Stimulated activated CD4-positive, alpha-beta T cell treated with anti-CD3 and anti-CD28 coated beads, Interleukin-1b, Interleukin-23, amount 100 ng/mL, for 1 hour (primary cell): ENCODE measurements at places on chromosomes 16 and 17.

- DNase-seq, result no peak
Measured at GRCh38 chr16:12265108-12265507, 288.6 kb downstream of the SNX29 start.

DNA sequence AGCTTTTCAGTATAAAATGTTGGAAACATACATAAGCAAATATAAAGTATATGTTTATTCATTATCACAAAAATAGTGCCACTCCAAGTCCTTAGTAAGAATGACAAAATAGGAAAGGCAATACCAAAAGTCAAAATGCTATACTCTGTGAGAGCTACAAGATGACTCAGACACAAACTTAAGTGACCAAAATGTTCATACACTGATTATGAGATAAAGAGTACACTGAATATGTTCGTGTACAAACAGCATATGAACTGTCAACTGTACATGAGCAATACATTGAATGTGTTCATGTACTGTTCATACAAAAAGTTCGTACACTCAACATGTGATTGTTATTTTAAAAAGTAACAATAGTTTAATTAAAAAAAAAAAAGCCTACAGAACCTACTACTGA lies 103.3 kb downstream of the CA4 start:
- DNase-seq, result no peak

- DNase-seq, result no peak
Measured at GRCh38 chr17:50171371-50172071, 5.7 kb downstream of the SGCA start.

GRCh38 chr17:65287040-65287439 lies 149.9 kb downstream of the RGS9 start:
- no peak for DNase-seq

GRCh38 chr16:2595393-2596205 lies 57.8 kb downstream of the PDPK1 start:
- no peak for DNase-seq

GRCh38 chr17:46930051-46930450 lies 7.1 kb downstream of the GOSR2 start:
- DNase-seq, result no peak

GRCh38 chr16:48082516-48082915 lies 73.3 kb downstream of the ABCC12 start:
- DNase-seq, result no peak

DNA sequence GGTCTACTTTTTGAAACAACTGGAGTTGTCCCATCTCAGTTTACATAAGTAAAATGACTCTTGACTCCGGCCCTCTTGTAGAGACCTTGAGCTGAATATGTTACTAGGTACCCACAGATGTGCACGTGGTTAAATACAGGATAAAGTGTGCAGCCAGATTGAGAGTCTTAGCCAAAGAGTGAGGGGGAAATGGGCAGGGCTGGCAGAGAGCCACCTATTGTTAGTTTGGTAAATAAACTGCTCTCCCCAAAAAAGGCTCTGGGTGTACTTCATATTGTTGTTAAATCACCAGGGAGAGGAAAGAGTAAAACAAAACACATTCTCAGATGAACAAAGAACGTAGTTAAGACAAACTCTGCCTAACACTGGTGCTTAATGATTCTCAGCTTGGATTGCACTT lies 20.3 kb downstream of the G6PC1 start:
- no peak for DNase-seq

DNA sequence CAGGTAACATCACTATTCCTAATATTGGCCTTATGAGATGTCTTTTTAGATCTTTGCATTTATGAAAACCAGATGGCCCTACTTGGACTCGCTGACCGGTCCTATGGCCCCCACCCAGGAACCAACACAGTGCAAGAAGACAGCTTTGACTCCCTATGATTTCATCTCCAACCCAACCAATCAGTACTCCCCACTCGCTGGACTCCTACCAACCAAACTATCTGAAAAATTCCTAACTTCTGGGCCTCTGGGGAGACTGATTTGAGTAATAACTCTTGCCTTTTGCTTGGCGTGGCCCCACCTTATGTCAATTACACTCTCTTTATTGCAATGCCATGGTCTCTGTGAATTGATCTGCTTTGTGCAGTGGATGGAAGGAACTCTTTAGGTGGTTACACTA lies 828.9 kb downstream of the CDH11 start:
- DNase-seq, result no peak

DNA sequence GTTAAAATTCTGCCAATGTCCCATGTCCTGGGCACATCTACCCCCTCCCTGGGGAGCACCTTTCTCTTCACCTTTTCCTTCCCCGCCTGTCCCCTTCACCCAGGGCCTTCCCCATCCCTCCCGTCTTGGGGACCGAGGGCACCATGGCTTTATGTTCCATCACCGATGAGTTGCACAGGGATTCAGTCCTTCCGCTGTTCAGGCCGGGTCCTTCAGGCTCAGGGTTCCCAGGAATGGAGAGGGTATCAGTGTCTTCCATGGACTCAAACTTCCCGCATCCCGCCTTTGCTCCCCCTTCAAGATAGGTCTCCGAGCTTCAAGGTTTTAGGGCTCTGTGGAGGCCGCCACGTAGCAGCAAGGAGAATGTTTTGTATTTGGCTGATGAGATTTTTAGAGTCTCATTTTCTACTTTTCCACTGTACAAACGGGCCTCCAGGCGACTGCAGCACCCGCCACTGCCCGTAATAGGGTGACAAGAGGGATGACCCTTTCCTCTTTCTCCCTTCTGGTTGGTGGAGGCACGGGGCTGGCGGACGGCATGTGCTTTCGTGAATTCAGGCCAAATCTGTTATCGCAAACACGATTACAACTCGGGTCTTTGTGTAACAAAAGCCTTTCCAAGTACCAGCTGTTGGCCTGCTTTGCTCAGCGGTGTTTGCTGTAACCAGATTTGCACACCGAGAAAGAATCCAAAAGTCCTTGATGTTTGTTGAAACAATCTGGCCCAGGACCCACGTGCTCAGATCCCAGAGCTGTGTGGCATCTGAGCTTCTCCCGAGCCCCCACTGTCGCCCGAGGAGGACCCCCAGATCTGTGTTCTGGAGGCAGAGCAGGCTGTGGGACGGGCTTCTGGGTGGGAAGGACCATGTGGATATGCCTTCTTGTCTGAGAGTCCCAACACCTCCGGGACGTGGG lies 236.3 kb downstream of the SEC14L1 start:
- DNase-seq, result no peak

DNA sequence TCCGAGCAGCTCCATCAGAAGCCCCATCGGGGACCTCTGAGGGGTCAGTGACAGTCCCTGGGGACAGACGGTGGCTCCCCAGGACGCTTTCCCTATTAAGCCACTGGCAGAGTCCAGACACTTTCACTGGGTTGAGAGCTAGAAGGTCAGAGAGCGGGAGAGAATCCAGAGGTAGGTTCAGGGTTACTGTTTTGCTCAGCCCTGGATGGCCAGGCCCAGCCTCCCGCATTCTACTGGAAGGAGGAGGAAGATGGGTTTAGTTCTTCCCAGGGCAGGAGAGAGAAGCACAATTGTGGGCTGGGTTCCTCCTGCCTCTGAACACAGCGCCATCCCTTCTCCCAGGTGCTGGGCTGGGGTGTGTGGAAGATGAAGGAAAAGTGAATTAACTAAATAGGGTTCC lies 452.8 kb downstream of the SLC39A11 start:
- DNase-seq, result no peak

GRCh38 chr16:16124438-16124837 lies 98.9 kb downstream of the ABCC6 start:
- DNase-seq, result no peak

DNA sequence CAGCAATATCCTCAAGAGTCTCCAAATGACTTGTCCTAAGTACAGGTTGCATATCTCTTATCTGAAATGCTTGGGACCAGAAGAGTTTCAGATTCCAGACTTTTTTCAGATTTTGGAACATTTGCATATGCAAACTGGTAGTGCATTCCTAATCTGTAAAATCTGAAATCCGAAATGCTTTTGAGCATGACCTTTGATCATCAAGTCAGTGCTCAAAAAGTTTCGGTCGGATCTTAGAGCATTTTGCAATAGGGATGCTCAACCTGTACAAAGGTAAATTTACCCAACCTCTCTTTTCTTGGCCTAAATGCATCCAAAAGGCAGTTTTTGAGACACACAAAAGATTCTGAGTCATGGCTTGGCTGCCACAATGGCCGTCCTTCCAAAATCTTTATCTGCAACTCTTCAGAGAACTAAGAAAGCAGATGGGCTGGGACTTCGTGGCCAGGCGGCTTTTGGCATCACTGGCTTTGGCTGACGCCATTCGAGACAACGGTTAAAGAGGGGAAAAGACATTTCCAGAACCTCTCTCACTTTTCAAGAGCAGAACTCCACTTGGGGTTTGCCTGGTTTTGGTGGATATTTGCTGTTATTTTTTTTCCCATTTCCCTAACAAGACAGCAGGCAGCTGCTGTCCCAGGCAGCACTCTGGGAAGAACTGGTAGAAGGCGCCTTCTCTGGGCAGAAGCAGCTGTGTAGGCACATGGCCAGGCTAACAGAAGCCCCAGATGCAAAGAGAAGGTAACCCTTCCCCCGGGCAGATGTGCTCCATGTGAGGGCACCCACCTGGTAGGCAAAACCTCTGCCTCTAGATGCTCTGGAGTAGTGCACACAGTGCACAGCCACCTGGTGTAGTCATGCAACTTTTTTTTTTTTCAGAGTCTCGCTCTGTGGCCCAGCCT lies 8.9 kb downstream of the CPPED1 start:
- no peak for DNase-seq

DNA sequence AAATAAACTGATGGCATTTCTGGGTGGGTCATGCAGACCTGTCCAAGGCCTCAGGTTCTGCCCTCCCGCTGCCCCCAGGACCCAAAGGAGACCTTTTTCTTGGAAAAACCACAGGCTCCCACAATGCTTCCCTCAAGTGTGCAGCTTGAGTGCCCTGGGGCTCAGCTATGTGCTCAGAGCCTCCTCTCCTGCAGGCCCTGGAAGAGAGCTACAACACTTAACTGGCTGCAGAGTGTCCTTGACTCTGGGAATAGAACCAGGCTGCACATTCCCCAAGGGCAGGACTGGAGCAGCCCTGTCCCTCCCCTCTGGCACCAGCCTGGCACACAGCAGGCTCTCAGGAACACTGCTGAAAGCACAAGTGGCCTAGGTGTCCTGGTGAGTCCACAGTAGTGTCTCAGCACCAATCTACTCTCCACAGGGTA lies 4.8 kb upstream of the SREBF1 start:
- no peak for DNase-seq

- DNase-seq, result no peak
Measured at GRCh38 chr16:30840611-30841010, 53.3 kb downstream of the BCL7C start.

GRCh38 chr16:69471121-69471520 lies 46.7 kb downstream of the CYB5B start:
- DNase-seq, result no peak

GRCh38 chr16:75378616-75379015 lies 54.7 kb downstream of the CFDP1 start:
- DNase-seq, result no peak

GRCh38 chr17:65559804-65560627 lies 1.4 kb downstream of the AXIN2 start:
- no peak for DNase-seq

DNA sequence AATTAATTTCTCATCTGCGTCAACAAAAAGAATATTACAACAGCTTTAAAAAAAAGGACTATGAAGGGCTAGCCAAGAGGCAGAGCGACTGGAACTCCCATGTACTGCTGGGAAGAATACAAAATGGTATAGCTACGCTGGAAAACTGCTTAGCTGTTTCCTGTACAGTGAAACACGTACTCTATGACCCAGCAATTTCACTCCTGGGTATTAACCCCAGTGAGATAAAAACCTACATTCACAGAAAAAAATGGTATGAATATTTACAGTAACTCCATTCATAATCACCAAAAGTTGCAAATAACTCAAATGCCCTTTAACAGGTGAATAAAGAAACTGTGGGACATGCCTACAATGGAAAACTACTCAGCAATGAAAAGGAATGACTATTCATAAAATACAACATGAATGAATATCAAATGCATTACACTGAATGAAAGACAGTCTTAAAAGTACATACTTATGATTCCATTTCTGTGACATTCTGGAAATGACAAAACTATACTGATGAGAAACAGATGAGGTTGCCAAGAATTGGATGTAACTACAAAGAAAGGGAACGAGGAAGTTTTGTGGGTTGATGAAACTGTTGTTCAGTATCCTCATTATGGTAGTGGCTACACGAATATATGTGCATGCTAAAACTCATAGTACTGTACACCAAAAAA lies 27.6 kb downstream of the CMTM4 start:
- DNase-seq, result no peak

- no peak for DNase-seq
Measured at GRCh38 chr17:43134774-43135453, 9.8 kb upstream of the BRCA1 start.

DNA sequence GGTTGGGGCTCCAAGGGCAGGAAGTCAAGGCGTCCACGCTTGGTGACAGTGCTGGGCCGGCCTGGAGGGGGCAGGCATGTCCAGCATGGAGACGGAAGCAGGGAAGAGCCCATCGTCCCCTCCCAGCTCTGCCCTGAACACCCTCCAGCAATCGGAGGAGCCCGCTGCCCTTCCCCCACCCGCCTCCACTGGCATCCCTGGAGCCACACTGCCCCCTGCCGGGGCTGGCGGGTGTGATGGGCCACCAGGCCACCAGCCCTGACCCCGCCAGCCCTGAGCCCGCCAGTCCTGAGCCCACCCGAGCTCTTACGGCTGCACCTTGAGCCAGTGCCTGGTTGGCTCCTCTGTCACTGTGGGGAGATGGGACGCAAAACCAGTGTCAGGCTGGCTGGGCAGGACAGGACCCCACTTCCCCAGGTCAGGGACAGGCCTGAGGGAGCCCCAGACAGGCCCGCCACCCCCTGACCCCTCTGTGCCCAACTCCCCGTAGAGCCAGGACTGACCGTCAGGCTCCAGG lies 4.1 kb upstream of the CDH15 start:
- peak; percentile 91 for DNase-seq

DNA sequence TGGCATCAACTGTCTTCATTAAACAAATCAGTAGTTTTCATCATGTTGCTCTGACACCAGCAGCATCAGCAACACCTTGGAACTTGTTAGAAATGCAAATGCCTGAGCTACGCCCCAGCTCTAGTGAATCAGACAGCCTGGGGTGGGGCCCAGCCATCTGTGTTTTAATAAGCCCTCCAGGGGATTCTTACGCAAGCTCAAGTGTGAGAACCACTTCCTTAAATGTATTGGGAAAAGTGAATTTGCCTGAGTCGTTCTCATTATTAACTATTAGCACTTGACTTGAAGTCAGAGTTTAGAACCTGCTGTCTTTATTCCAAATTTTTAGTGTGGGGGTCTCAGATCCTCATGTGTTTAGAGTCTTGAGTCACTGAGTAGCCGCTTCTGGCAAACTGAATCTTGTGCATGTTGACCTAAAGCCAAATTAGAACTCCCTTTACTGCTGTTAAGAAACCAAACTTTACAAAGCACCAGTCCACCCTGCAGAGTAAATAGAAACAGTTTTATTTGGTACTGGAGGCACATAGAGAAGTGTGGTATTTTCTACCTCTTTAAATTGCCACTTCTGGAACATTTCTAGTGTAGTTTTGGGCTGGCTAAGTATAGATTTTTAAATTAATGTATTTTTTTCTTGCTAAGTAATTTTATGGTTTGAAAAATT lies 137.4 kb upstream of the COX10 start:
- DNase-seq, result no peak

- no peak for DNase-seq
Measured at GRCh38 chr17:19328441-19329061, 34.0 kb downstream of the B9D1 start.

GRCh38 chr17:71180801-71181385 lies 939.9 kb upstream of the SOX9 start:
- no peak for DNase-seq
